Stimulated activated CD4-positive, alpha-beta T cell treated with anti-CD3 and anti-CD28 coated beads, Interleukin-15, amount 100 ng/mL, for 1 hour (primary cell): ENCODE measurements at places on chromosomes 13 and 19.
A peak's percentile ranks its signal among the peaks of the same experiment; 100 is the strongest.

DNA sequence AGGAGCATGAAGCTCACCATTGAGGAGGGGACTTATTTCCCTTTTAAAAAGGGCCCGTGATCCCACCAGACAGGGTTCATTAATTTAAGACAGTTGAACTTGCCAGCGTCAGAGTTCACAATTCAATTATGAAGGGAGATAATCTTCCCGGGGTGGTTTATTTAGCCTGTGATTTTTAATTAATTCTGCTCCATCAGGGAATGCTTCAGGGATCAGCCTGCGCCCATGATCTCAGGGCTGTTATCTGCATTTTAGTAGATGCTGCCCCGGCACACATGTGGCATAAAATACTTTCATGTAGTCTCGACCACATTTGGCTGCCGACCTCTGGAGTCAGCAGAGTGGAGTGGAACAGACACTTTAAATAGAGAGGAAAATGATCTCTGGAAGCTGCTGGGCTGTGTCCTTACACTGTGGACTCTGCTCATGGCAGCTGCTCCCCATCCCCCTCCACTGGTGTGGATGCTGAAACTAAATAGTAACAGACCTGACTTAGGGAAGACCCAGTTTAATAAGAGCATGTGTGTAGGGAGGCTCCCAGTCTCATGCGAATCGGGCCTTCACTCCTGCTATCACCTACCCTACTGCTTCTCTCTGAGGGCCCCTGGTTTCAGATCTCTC, 256.9 kb downstream of the TEX29 start:
- DNase-seq: no peak

GRCh38 chr19:56953470-56953869, 112.9 kb upstream of the PEG3 start:
- no peak for DNase-seq

- no peak for DNase-seq
Measured at GRCh38 chr13:111633401-111633800, 313.0 kb downstream of the TEX29 start.

DNA sequence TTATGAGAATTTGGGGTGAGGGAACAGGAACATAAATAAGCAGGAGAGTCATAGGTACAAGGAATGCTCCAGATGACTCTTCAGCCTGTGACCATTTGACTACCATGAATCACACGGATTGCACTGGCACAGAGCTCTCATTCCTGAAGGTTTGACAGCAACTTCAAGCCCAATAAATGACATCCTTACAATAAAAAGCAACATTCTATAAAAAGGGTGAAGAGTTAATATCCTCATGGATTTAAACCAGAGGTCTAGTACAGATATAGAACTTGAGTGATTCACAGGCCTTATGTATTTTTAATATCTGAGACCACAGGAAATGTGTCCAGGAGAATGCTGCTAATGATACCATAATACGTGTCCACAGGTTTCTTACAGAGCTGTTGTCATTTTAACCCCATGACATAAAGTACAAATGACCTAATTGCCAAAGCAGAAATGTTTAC, 158.1 kb downstream of the IRS2 start:
- no peak for DNase-seq

DNA sequence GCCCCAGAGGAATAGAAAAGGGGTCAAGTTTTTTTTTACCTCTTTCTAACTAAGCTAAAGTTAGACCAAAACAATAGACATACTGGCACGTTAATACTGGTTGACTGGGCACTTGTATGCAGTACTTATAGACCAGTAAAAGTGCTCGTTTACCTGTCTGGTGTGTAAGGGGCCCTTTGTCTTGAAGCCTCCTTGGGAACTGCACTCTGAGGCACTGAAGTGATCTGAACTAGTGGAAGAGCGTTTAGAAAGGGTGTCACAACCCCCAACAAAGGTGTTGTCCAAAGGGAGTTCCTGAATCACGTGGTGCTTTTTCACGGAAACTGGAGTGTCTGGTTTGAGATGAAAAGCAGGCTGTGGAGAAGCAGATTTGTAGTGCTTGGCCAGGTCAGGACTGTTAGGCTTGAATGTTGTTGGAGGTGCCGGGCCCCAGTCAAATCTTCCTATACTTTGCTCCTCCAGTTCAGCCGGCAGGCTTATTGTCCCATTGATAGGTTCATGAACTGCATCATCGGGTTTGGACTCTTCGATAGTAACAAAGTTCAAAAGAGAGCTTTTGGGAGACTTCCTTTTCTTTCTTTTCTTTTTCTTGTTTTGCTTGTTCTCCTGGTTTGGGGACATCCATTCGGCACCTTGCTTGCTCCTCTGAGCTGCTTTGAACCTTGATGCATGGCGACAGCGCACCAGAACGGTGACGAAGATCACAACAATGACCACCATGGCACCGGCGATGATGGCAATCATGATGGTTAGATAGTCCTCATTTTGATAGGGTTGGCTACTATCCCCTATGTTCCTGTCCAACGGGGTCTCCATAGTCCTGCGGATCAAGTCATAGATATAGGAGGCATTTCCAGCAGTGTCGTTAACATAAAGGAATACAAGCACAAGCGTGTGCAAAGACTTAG, 4.6 kb downstream of the PCDH9 start:
- DNase-seq: no peak

- no peak for DNase-seq
Measured at GRCh38 chr19:31346184-31347059, 2.8 kb downstream of the TSHZ3 start.

- DNase-seq: no peak
Measured at GRCh38 chr13:70170689-70171088, 62.4 kb upstream of the KLHL1 start.

DNA sequence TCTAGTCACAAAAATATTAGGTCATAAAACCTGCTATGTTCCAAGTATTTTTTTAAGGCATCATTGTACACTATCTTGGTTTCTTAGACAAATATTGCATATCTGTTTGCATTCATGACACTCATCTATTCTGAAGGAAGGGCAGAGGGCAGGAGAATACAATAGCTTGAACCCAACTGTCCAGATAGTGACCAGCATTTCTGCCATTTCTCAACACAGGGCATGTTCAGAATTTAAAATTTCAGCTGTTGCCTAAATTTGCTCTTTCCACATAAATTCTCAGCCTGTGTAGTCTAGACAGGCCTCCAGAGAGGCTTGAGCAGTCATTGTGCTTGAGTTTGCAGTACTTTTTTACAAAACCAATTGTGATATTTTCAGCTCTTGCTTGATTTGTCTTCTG, 119.5 kb downstream of the ZAR1L start:
- DNase-seq: no peak

DNA sequence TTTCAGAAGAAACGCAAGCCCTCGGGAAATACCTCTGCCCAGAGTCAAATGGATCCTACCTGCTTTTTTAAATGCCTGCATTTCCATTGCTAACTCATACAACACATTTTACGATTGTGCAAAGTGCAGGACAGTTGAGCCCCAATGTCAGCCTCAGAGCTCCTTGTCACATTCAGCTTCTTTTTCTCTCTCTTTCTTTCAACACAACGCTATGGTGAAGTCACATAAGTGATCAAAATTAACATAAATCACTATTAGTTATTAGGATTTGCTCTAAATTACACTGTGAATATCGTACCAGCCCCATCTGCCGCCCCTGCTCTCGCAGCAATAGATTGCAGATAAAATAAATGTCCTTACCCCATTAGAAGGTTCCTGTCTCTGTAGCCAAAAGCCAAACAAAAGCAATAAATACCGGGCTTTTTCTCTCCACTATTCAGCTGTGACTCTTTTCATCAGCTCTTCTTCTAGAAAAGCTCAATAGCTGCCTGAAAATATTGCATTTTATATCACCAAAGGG, 8.8 kb downstream of the POU4F1 start:
- no peak for DNase-seq

DNA sequence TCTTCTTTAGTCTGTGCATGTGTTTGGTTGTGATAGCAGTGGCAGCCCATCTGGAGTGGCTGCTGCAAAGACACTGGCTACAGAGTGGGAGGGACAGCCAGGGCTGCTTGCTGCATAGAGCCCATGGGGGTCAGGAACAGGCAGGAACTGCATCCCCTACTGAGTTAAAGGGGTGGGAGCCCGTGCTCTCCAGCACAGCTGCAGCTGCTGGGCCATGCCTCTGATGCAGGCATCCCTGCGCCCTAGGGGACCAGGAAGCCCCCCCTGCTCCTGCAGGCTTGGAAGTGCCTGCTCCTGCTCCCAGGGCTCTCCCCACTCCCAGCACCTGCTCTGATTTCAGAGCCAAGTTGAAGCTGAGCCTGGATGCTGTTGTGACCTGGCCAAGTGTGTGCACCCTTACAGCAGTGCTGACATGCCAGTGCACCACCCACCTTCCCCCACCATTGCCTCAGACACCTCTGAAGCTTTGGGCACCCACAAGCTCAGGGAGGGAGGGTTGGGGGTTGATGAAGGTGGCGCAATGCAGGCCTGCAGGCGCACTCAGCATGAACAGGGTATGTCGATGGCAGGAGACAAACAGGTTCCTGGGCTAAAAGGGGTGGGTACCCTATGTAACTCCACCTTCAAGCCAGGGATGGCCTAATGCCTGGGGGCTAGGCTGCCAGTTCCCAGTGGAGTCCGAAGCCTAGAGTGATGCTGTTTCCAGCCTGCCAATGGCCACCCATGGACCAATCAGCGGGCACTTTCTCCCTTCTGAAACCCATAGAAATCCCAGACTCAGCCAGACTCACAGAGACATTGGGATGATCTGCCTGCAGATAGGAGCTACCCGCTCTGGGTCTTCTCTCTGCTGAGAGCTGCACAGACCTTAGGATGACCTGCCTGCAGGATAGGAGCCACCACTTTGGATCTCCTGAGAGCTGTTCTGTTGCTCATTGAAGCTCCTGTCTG, 919.9 kb upstream of the MIR17HG start:
- no peak for DNase-seq

- DNase-seq: no peak
Measured at GRCh38 chr19:1924320-1924961, 16.5 kb upstream of the CSNK1G2 start.

DNA sequence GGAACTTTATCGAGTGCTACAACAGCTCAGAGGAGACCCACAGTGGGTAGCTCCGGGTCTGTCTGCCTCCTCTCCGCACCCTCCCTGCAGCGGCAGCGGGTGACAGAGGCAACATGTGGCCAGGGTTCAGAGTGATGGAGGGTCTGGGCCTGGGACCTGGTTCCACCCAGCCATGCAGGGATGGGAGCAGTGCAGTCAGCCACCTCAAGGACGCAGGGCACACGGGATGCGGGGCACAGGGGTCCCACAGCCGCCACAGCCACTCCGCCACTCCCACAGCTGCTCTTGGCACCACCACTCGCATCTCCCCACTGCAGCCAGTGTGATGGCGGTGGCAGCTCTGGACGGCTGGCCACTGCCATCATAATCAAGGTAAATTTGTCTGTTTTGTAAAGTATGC, 892.9 kb downstream of the OLFM4 start:
- DNase-seq: no peak

GRCh38 chr13:49669735-49670309, 21.5 kb downstream of the EBPL start:
- no peak for DNase-seq

- DNase-seq: peak; percentile 27
Measured at GRCh38 chr19:3270902-3271301, 46.4 kb downstream of the CELF5 start.

- no peak for DNase-seq
Measured at GRCh38 chr13:53137779-53138178, 109.2 kb downstream of the OLFM4 start.

DNA sequence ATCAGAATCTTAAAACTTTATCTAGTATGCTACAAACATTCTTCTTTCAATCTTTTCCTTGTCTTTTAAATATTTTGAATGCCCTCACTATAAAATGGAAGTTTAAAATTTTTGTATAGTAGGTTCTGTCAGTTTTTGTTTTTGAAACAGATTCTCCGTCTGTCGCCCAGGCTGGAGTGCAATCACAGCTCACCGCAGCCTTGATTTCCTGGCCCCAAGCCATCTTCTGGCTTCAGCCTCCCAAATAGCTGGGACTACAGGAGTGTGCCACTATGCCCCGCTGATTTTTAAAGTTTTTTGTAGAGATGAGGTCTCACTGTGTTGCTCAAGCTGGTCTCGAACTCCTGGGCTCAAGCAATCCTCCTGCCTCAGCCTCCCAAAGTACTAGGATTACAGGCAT, 20.7 kb downstream of the PHF11 start:
- no peak for DNase-seq

- no peak for DNase-seq
Measured at GRCh38 chr19:33641956-33642498, 20.3 kb downstream of the CHST8 start.

GRCh38 chr19:18682807-18683108, 722 bp upstream of the CRTC1 start:
- no peak for DNase-seq

GRCh38 chr13:109680930-109681329, 105.5 kb downstream of the IRS2 start:
- DNase-seq: no peak

DNA sequence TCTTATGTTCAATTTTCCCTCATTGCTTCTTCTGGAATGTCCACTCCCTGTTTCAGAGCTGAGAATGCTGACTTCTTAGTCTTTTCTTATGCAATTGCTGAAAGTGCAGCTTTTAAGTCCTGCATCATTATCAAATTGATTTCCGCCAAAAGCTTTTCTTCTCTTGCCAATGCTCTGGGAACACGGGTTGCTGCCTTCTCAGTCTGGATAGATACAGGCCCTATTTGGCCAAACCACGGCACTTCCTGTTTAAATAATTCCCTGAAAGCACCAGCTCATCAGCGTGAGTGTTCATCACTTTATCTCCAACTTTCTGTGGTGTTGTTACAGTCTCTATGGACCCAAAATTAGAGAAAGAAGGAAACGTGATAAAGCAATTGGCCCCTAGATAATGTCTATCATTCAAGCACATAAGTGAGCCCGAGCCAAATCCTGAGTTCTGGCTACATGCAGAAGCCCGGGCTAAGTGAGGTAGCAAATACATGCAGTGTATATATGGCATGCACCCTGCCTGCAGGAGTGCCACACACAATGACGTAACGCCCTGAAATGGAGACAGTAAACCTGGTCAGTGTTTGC, 85.7 kb downstream of the CYSLTR2 start:
- DNase-seq: no peak

DNA sequence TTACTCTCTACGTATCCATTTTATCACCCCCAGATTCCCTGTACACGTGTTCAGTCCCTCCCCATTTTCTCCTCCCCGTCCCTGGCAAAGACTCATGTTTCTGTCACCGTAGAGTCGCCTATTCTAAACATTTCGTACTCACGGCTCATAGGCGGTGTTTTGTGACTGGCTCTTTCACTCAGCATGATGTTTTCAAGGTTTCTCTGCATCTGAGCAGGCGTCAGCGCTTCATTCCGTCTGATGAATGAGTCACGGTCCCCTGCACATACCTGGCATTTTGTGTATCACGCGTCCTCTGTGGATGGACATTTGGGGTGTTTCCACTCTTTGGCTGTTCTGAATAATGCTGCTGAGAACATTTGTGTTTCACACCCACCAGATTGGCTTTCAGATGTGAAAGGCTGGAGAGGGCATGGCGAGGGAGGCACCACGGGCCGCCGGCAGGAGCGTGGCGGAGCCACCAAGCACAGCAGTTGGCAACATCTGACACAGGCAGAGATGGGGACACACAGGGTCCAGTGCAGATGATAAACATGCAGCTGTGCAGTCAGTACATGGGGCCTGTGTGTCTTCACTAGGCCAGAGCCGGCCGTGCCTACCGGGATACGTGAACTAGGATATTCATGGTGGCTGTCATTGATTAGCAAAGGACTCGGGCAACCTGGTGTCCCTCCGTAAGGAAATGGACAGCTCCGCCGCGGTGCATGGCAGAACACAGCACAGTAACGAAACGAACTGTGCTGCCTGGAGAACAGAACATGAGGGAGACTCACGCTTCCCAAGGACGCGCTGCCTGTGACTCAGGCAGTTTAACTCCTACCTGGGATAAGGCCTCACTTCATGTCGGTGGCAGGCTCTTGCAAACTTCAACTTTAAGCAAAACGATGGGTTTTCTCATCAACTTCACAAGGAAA, 117.2 kb downstream of the ATP11A start:
- DNase-seq: no peak

GRCh38 chr13:55245005-55245644, 1895.6 kb upstream of the PRR20A start:
- no peak for DNase-seq
